Stimulated activated CD4-positive, alpha-beta T cell treated with anti-CD3 and anti-CD28 coated beads, Interleukin-15, amount 100 ng/mL, for 1 hour (primary cell): ENCODE measurements at places on chromosomes 4 and X.

- no peak for DNase-seq
Measured at GRCh38 chrX:105299286-105299685, 78.8 kb upstream of the TEX13A start.

- no peak for DNase-seq
Measured at GRCh38 chr4:59068722-59069418, 1958.7 kb upstream of the IGFBP7 start.

GRCh38 chrX:1500701-1501624, 36.0 kb downstream of the P2RY8 start:
- no peak for DNase-seq

GRCh38 chr4:28373191-28373590, 1512.5 kb downstream of the STIM2 start:
- no peak for DNase-seq

DNA sequence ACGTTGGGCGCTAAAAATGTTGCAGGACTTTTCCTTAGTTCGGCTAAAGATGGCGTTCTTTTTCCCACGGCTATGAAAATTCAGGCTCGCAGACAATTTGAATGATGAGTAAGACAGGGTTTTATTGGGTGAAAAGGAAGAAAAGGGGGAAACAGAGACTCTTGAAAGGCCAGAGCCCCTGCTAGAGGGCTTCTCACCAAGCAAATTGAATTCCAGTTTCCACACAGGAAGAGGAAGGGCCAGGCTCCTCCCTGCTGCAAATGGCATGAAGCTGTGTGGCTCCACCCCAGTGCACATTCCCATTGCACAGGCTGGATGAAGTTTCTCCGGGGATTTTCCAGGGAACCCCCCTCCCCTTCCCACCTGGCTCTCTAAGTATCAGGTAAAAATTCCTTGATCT, 210.9 kb downstream of the KLHL4 start:
- no peak for DNase-seq

- no peak for DNase-seq
Measured at GRCh38 chr4:84483688-84484087, 15.4 kb downstream of the NKX6-1 start.

DNA sequence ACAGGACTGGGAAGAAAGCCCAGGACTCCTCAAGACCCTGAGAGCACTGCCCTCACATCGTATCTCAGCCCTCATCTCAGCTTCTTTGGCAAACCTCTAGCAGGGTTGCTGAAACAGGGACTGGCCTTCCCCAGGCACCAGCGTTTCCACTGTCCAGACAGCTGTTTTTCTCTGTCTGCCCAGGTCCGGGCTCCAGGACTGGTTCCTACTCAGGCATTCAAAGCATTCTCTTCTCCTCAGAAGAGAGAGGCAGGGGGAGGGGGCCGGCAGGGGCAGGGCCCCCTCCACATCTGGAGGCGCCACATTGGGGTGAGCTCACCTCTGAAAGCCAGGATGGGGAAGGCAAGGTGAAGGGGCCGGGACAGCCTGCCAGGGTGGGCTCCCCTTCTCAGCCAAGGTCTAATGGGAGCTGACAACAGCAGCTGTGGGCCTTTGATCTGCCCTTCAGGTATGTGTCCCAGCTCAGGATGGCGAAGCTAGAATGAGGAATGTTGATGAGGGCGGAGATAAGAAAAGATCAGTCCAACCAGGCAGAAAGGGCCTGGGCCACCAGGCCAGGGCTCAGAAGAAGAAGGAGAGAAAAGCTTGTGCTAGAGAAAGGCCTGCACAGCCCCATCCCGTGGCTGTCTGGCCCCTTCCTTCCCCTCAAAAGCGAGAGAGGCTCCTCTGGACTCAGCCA, 60.4 kb downstream of the PJA1 start:
- no peak for DNase-seq
